Esophagus muscularis mucosa (tissue), 4 donors: ENCODE measurements at places on chromosomes 3 and 15. TPM values are rescaled to one million over a fixed set of nuclear protein-coding genes. Genes with fewer than 3 reads are reported as not detected.

GRCh38 chr3:104717828-104718196, 648.9 kb upstream of the ALCAM start:
- DNase-seq: no peak

- DNase-seq: peak; percentile 94
These were observed 611 bp upstream of the LINGO1 start for GRCh38 chr15:77633134-77633912.

DNA sequence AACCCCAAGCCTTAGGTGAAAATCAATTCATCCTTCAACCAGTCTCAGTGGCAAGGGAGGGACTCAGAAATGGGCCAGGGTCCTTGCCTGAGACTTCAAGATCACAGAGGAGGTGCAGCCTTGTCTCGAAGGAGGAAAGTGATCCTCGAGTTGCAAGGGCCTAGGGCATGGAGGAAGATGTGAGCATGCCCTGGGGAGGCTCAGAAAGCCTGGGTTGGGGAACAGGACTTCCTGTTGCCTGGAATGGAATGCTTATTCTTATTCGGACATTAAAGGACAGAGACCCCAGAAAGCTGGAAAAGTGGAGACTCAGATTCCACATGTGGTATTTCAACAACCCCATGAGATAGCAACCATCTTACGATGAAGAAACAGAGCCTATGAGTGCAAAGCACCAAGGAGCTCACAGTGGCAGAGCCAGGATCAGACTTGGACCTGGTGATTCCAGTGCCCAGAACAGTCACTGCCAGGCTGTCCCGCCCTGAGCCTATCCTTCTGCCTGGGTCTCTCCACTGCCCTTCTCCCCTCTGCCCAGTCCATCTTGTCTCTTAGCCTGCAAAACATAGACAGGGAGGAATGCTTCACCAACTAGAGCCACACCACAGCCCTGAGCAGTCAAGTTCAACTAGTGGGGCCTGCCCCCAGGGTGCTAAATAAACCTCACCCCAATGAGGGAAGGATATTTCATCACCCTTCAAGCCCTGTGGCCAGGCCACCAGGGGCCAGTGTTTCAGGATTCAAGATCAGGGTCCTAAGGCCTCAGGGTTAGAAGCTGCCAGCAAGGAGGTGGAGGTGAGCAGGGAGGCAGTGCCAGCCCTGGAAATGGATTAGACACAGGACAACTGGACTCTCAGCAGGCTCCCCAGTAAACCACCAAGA, 21.9 kb downstream of the DAPK2 start:
- no peak for DNase-seq

DNA sequence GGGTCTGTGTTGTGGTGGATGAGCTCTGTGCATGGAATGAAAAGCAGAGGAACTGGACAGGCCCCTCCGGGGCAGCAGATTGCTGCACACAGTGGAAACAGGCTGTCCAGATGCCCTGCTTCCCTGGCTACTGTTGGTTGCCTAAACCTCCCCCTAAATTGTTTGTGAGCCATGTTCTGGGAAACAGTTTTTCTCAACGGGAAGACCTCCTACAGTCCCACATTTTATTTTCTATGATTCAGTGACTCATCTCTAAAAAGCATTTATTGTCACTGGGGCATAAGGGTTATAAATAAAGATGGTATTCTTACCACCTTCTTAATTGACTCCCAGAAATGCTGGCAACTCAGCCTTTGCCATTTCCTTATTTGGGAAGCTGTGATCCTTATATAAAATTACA, 20.3 kb upstream of the PTPN9 start:
- no peak for DNase-seq

GRCh38 chr3:64067506-64068346, 44.4 kb upstream of the PSMD6 start:
- peak; percentile 78 for DNase-seq

DNA sequence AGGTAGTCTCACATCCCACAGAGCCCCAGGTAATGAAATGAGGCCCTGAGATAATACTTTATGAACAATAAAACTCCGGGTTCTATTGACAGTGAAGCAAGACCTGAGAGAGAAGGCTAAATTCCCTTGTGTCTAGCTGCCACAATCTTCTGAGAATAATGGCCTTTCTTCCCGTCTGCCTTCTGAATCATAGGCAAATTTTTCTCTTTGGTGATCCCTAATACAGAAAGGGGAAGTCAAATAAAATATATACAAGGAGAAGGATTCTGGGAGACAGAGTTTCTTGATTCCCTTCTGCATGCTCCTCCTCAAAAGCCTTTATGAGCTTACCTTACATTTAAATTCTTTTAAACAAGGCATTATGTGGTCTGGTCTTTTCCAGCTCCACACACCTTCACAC, 29.9 kb upstream of the CCR2 start:
- DNase-seq: no peak

- DNase-seq: no peak
These were observed 11.7 kb upstream of the ZNF280D start for GRCh38 chr15:56744701-56745683.

DNA sequence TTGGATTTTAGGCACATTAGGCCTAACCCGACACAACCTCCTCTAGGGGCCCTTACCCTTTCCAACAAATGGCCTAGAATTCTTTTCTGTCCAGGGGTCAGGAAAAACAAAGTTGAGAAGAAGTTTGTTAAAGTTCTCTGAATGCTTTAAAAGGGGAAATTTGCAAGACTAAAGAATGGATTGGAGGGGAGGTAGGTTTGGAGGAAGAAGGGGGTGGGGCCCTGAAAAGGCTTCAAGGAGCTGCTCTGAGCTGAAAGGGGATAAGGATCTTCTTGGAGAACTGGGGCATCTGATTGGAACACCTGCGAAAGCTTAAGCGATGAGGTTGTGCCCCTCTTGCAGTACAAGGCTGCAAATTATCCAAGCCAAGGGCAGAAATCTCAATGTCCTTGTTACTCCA, 3.9 kb upstream of the SENP2 start:
- DNase-seq: no peak

- DNase-seq: no peak
These were observed 38.8 kb upstream of the ZNF445 start for GRCh38 chr3:44516230-44516629.

- peak; percentile 96 for DNase-seq
These were observed 80.7 kb upstream of the ALDH1L1 start for GRCh38 chr3:126261037-126261436.

DNA sequence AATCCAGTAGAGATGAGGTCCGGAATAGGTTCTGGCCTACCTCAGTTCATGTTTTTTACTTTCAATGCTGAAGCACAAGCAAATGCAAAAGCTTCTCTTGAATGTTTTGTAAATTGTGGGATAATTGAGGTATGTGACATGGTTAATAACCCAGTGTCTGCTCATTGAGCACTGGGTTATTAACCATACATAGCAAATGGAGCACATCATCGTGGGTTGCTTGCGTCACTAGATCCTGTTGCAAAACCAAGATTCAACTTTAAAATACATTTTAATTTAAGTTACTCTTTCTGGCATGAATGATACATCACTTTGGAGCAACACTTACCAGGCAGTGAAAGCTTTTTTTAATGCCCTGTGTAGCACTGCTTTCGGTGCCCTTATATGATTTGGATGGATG, 165.6 kb downstream of the IGF1R start:
- no peak for DNase-seq

DNA sequence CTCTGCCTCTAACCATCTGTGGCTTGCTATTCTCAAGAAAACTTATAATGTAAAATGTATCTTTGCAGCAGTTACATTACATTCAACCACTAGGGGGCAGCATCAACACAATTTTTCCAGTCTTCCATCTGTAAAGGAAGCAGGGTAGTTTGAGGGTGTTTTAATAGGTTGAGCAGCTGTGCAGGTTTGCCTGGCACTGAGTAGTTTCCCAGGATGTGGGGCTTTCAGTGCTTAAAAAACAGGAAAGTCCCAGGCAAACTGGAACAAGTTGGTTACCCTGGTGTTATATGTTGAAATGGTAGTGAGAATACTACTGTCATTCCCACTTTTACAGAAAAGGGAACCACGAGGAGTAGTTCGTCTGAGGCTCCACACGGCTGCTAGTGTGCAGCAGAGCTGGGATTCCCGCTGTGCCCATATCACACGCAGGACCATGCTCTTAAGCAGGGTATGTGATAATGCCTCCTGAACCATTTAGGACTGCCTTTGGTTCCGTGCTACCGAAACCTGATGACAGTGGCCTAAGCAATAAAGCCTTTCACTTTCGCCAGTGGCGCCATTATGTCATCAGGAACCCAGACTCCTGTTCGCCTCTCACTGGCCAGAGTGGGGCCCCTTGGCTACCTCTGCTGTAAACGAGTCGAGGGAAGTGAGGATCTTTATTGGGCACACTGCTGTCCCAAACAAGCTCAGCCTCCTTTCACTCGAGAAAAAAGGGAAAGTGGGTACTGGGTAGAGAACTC, 64.7 kb upstream of the ZBTB38 start:
- no peak for DNase-seq

DNA sequence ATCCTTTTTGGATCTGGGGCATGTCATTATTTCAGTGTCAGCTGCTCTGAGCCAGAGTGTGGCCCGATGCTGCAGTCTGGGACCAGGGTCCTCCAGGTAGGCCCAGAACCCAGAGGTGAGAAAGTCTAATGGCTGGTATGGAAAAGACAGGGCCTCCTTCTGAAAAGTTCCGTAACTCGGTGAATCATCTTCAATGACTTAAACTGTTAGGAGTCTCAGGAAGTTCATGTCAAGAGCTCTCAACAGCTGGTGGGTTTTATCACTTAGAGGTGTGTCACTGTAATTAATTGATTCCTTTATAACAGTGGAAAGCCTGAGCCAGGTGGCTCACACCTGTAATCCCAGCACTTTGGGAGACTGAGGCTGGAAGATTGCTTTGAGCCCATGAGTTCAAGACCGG, 28.5 kb upstream of the PDE8A start:
- no peak for DNase-seq

DNA sequence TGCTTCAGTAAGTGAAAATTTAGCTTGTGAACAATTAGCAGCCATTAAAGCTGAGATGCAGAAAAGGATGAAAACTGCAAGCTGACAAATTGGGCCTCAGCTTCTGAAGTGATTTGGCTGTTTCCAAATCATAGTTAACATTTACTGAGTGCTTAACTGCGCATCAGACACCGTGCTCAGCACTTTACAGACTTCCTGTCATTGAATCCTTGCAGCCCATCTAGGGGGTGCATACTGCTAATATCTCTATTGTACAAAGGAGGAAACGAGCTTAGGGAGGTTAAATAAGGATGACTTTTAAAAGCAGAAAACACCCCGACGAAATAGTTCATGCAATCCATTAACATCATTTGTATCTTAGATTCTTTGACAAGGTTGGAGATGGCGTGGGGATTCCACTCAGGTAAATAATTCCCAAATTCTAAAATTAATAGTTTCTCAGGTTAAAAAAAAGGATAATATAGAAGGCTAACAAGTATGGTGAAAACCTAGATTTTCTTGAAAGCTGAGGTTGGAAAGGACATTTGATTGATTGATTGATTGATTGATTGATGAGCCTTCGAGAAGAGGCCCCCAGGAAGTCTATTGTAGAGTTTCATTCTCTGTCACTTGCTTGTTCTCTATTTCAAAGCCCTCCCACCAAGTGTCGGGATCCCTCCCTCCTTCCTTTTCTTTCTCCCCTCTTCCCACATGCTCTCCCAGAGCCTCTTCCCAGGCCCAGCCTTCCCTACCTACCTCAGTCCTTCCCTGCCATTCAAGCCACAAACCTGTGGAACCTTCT, 23.5 kb upstream of the EPHB3 start:
- DNase-seq: peak; percentile 17

DNA sequence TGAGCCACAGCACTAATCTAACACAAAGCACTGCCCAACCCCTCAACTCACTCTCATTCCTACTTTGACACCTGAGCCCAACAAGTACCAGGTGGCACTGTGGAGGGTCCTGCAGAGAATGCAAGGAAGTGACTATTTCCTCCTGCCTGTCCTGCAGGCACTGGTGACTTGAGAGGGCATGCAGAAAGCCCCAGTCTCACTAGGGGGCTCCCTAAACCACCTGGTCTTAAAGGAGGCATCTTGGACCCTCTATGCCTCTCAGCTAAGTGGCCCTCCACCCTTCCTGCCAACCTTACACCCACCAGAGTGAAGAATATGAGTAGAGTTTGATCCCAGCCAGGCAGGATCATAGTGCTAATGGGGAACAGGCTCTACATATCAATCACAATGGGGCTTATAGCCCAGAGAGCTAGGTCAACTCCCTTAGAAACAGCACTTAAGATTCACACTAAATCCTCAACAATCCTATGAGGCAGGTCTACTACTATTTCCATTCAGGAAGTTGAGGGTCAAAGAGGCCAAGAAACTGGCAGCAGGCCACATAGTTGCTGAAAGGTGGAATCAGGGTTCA, 15.2 kb downstream of the TRAIP start:
- no peak for DNase-seq

DNA sequence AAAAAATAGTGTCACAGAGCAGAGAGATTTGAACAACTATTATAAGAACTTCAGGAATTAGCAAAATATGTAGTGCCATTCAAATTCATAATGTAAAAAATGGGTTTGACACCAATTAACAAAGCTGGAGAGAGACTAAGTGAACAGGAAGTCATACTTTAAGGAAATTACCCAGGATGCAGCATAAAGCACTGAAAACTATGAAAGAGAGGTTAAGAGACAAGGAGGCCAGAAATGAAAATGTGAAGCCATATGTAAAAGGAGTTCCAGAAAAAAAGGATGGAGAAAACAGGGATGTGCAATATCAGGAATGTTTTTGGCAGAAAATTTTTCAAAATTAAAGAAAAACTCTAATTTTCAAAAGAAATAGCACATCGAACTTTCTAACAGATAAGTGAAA, 57.6 kb downstream of the SLCO2A1 start:
- no peak for DNase-seq

- no peak for DNase-seq
These were observed 1515.7 kb downstream of the SI start for GRCh38 chr3:163562625-163563024.

- no peak for DNase-seq
These were observed 537.7 kb downstream of the UNC13C start for GRCh38 chr15:54515664-54516582.

Gene RPN1
- total RNA-seq: 131 TPM

Gene CFAP100
- not detected for total RNA-seq

Gene ALPK3
- 16.2 TPM for total RNA-seq

Gene LIPC
- 0.63 TPM for total RNA-seq

Gene ITIH1
- not detected for total RNA-seq

Gene SLC24A5
- not detected for total RNA-seq

Gene RASL12
- total RNA-seq: 123 TPM

Gene ACP3
- total RNA-seq: 0.58 TPM

Gene TMEM108
- 12.1 TPM for total RNA-seq

Gene SLC25A38
- 20.3 TPM for total RNA-seq

Gene ATP13A5
- not detected for total RNA-seq

Gene GPR160
- 2.0 TPM for total RNA-seq
